Karpas-422 (cell line): ENCODE measurements at places on chromosomes 4 and X. TPM values are rescaled to one million over a fixed set of nuclear protein-coding genes. Genes with fewer than 3 reads are reported as not detected.
A peak's percentile ranks its signal among the peaks of the same experiment; 100 is the strongest.

The SASH3 gene
- 63.0 and 103 TPM in 2 replicates for total RNA-seq

- no peak overlapping the region for H3K4me3 ChIP-seq
- peak; percentile 9 for DNase-seq
- H3K4me1 ChIP-seq, result no peaks in the 10 kb centered on the region
- no peaks in the 10 kb centered on the region for H3K27me3 ChIP-seq
- no peaks in the 10 kb centered on the region for H3K36me3 ChIP-seq
- H3K27ac ChIP-seq, result no peak overlapping the region
Observed at GRCh38 chr4:48073567-48074103, 57.1 kb downstream of the NIPAL1 start.

DNA sequence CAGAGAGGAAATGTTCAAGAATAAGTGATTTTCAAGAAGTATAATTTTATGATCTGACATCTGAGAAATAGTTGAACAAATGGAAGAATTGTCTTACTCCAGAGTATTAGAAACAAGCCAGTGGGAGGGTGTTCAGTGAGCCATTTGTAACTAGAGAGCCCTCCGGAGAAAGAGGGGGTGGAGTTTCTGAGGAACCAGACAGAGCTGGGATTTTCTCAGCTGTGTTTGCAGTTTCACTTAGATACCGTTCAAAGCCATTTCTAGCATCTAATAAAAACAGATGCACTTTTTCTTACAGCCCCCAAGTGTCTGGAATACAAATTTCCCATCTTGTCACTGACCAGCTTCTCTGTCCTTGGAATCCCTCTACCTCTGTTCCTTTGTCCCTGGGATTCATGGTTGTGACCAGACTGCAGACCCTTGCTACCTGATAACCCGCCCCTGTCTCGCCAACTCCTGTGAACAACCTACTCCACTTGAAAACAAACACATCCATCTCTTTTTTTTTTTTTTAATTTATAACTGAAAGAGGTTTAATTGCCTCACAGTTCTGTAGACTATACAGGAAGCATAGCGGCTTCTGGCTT, 132.8 kb upstream of the KLF3 start:
- no peaks in the 10 kb centered on the region for H3K4me1 ChIP-seq
- H3K27ac ChIP-seq, result no peak overlapping the region
- no peak overlapping the region for H3K4me3 ChIP-seq

The HMX1 gene
- total RNA-seq, result not detected in 2 replicates

DNA sequence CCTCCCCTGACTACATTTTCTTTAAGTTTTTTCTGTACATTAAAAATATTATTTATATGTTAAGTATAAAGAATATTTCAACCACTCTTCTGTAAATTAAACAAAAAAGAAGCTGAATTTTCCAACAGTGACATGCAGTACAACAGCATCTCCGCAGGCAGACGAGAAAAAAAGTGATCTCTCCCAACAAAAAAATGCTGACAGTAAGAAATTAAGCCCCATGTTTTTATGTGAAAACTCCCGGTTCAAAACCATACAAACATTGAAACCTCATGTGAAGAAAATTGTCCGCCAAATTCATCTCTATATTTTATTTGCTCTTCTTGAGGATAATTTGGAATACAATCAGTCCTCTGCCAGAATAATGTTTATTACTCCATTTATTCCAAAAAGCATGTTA, 20.1 kb upstream of the CD99 start:
- no peak overlapping the region for H3K27ac ChIP-seq
- no peaks in the 10 kb centered on the region for H3K27me3 ChIP-seq
- no peak for DNase-seq

The CDS1 gene
- not detected in 2 replicates for total RNA-seq

- DNase-seq, result peak; percentile 29
- no peaks in the 10 kb centered on the region for H3K36me3 ChIP-seq
- H3K4me1 ChIP-seq, result no peaks in the 10 kb centered on the region
- no peak overlapping the region for H3K27ac ChIP-seq
- H3K27me3 ChIP-seq, result no peaks in the 10 kb centered on the region
Observed at GRCh38 chr4:119587796-119588195, 40.8 kb downstream of the PDE5A start.

The ZNF518B gene
- total RNA-seq, result 29.7 and 76.6 TPM in 2 replicates

DNA sequence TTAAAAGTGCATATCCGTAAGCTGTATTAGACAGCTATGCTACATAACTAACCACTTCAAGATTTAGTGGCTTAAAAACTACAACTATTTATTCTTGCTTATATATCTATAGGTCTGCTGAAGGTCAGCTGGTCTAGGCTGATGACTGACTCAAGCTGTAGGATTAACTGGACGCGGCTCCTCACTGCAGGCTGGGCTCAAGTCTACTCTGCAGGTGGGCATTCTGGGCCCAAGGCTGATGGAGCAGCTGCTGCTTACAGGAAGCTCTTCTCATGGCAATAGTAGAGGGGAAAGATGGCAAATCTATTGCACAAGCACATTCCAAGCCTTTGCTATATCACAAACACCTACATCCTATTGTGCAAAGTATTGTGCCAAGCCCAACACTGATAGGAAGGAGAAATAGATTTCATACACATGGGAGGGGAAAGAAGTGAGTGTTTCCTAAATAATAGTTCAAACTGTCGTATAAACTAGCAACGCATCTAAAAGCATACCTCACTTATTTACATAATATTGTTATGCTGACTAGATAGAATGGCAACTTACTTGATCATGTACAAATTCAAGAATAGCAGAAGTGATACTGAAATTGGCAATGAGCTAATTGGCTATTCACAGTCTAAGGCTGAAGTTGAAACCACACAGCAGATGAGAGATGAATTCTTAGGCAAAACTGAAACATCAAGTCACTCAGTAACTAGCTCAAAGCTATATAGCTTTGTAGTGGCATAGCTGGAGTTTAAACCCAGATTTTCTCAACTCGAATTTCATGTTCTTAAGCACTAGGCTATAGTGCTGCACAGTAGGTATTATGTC, 263.8 kb downstream of the NKX6-1 start:
- H3K4me1 ChIP-seq, result no peaks in the 10 kb centered on the region
- DNase-seq, result no peak
- no peaks in the 10 kb centered on the region for H3K36me3 ChIP-seq
- no peak overlapping the region for H3K4me3 ChIP-seq
- no peak overlapping the region for H3K27ac ChIP-seq
- H3K27me3 ChIP-seq, result no peaks in the 10 kb centered on the region

DNA sequence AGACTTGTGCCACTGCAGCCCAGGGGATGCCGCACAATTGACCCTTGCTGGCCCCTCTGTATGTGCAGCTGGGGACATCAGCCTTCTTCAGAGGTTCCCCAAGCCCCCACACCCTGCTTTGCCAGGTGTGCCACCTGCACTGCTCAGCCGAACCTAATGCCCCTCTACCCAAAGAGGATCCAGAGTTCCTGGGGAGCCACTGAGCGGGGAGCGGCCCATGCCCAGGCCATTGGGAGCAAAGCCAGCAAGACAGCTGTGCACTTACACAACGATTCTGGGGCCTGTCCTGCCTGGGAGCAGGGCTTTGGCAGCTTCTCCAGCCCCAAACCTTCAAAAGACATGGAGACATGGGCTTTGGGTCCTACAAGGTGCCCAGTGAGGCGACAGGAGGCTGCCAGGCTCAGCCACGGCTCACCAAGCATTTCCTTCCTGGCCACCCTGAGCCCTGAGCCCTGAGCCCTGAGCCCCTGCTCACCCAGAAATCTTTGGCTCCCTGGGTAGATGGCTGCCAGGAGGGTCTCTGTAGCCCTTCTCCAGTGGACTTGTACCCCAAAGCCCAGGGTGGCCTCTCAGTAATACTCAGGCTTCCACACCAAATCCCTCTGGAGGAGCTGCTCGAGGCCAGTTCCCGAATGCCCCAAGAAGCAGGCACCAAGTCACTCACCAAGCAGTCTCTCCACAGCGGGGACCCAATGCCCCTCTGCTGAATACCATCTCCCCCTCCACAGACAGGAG, 13.0 kb downstream of the PNMA6E start:
- H3K36me3 ChIP-seq, result no peaks in the 10 kb centered on the region
- DNase-seq, result no peak
- no peak overlapping the region for H3K4me3 ChIP-seq
- no peaks in the 10 kb centered on the region for H3K27me3 ChIP-seq
- no peak overlapping the region for H3K27ac ChIP-seq
- no peaks in the 10 kb centered on the region for H3K4me1 ChIP-seq

- no peaks in the 10 kb centered on the region for H3K27me3 ChIP-seq
- H3K4me3 ChIP-seq, result no peak overlapping the region
- no peak for DNase-seq
- H3K36me3 ChIP-seq, result no peaks in the 10 kb centered on the region
- H3K27ac ChIP-seq, result no peak overlapping the region
- H3K4me1 ChIP-seq, result no peaks in the 10 kb centered on the region
Observed at GRCh38 chr4:36235306-36235705, 9.0 kb downstream of the ARAP2 start.

DNA sequence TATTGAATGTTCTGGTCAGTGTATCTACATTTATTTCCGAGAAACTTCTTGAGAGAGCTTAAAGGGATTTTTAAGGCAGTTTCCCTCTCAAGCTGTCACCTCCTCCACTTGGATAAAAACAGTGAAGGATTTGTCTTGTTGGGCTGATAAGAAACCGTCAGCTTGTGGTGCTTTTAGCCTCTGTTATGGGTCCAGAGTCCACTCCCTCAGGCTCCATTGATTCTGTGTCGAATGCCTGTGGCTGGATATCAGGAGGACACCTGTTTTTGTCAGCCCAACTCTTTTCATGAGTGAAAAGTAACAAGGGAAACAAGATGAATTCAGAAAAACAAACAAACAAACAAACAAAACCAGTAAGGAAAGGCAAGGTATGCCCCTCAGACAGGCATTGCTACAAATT, 12.4 kb downstream of the CLCN4 start:
- no peaks in the 10 kb centered on the region for H3K27me3 ChIP-seq
- DNase-seq, result no peak
- H3K36me3 ChIP-seq, result no peaks in the 10 kb centered on the region
- no peak overlapping the region for H3K4me3 ChIP-seq
- H3K27ac ChIP-seq, result no peak overlapping the region
- H3K4me1 ChIP-seq, result peaks cover 10% of the 10 kb centered on the region

The KLKB1 gene
- 1.9 and 5.1 TPM in 2 replicates for total RNA-seq

The OPN1MW2 gene
- total RNA-seq, result not detected in 2 replicates

The EDNRA gene
- total RNA-seq, result not detected in 2 replicates

DNA sequence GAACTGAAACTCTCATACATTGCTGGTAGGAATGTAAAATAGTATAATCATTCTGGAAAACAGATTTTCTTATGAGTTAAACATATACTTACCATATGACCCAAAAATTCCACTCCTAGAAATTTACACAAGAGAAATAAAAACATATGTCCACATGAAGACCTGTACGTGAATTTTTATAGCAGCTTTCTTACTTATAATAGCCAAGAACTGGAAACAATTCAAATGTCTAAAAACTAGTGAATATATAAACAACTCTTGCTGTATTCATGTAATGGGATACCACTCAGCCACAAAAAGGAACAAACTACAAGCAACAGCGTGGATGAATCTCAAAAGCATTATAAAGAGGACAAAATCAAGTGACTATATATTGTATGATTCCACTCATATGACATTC, 27.5 kb downstream of the TMEM156 start:
- peaks cover 30% of the 10 kb centered on the region for H3K36me3 ChIP-seq
- no peak overlapping the region for H3K4me3 ChIP-seq
- H3K27me3 ChIP-seq, result no peaks in the 10 kb centered on the region
- no peaks in the 10 kb centered on the region for H3K4me1 ChIP-seq
- DNase-seq, result no peak
- no peak overlapping the region for H3K27ac ChIP-seq
